Breast epithelium (tissue), 4 donors: ENCODE measurements at places on chromosomes 11 and 22. TPM values are rescaled to one million over a fixed set of nuclear protein-coding genes. Genes with fewer than 3 reads are reported as not detected.
A peak's percentile ranks its signal among the peaks of the same experiment; 100 is the strongest.

GRCh38 chr22:36640106-36640672, 63.4 kb downstream of the CACNG2 start:
- no peak for DNase-seq

GRCh38 chr11:69430566-69430965, 50.9 kb upstream of the LINC01488 start:
- no peak for DNase-seq

DNA sequence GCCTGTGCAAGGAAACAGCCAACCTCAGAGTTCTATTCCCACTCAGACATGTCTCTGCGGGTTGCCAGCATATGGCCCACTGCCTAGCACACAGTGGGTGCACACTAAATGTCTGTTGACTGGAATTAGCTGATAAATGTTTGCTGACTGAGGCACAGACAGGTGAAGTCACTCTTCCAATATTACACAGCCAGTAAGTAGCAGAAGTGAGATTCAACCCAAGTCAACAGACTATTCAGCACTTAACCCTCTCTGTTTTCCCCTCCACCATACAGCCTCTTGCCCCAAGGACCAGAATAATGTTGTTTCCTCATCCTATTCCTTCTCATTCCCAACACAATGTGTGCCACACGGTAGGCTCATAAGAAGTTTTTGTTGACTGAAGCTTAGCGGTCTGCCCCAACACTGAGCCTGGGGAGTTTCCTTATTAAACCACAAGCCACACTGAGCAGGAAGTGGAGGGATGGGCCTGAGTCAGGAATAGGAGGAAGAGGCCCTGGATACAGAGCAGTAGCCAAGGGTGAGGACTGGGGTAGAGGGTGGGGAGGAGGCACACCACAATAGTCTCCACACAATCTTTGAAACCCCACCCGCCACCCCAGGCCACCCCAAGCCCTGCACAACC, 15.7 kb upstream of the IL10RA start:
- no peak for DNase-seq

DNA sequence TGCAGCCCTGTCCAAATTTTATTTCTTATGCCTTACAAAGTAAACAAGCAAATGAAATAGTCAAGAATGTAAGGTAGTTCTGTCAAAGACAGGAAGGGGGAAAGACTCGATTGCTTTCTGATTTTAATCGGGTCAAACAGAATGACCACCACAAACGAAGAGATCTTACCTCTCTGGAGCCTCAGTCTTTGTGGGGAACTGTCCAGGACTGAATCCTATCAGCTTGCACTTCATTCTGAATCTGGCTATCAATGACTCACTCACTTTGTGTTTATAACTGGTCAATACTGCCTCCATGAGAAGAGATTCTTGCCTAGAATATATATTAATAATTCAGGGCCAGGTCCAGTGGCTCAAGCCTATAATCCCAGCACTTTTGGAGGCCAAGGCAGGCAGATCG, 17.2 kb downstream of the MSANTD2 start:
- no peak for DNase-seq

DNA sequence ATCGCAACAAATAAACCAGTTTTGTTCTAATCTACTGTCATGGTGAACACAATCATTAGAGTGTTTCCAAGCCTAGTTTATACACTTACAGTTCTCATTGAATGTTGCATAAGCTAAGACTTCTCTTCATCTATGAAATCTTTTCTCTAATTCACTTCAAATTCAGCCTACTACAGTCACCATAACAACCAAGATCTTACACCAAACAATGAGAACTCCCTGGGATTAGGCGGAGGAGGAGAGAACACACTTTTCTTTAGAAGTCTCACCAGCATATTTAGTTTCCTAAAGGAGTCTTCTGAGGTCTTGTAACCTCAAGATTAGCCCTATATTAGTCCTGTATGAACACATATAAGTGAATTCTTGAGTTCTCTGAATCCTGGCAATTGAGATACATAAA, 1889.7 kb downstream of the LRRC4C start:
- no peak for DNase-seq

- DNase-seq: no peak
These were observed 1.4 kb downstream of the PC start for GRCh38 chr11:66956689-66957290.

GRCh38 chr11:109109571-109110315, 312.2 kb upstream of the C11orf87 start:
- no peak for DNase-seq

- DNase-seq: no peak
These were observed 22.1 kb downstream of the OR8G5 start for GRCh38 chr11:124278261-124278660.

GRCh38 chr11:4862447-4863236, 13.6 kb upstream of the OR51S1 start:
- no peak for DNase-seq

GRCh38 chr11:117407016-117407415, 79.4 kb downstream of the CEP164 start:
- DNase-seq: no peak

DNA sequence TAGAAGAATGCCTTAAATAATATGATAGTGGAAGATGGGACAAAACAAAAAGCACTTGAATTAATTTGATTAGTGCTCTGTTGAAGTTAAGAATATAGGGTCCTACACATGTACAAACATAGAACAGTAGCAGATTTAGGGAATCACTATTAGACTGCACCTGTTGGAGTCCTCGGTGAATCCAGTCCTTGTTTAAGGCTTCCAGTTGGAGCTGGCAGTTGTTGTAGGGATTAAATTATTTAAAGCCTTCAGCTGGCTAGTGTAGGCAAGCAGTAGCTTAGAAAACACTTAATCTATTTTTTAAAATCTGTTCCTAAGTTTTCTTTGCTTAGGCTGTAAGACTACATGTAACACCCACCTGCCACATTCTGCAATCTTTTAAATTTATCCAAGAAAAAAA, 24.5 kb upstream of the CSTF3 start:
- no peak for DNase-seq

DNA sequence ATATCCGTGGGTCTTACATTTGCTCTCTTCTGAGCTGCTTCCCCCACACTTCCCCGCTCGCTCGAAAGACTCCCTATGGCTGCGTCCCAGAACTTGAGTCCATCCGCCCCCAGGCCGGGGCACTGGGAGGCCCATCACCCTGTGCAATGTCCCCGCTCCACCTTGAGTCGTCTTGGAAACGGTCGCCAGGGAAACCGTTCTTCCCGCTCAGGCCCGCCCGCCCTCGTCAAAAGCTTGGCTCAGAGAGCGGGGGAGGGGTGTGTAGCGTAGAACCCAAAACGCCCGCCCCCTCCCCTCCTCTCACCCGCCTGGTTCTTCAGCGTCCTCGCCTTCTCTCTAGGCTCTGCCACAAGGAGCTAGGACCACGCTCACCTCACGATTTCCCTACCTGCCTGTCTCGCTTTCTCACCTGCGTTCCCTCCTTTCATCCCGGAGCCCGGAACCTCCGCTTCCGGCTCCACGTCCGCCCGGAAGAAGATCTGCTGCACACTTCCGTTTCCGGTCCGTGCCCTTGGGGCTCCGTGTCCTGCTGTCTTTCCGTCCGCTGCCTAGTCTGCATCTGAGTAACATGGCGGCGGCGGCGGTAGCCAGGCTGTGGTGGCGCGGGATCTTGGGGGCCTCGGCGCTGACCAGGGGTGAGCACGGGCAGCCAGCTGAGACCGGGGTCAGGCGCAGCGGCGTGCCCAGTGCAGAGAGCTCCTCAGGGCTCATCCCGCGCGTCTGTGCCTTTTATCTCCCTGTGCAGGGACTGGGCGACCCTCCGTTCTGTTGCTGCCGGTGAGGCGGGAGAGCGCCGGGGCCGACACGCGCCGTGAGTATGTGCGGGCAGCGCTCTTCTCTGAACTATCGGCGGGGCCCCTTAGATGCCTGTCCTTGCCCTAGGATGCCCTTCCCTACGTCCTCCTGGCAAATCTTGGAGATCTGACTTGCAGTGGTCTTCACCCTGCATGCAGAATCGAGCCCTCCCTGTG, at the start of the genes KBTBD4 and NDUFS3:
TSS of gene KBTBD4 (minus strand) at position 447 of the 971 bp plus-strand sequence. CDS start at position 428, 19 bp downstream.
TSS of gene NDUFS3 (plus strand) at position 551 of the 971 bp plus-strand sequence. CDS start at position 569, 18 bp downstream.
- DNase-seq: peak; percentile 88

- DNase-seq: no peak
These were observed 5.5 kb downstream of the NTM start for GRCh38 chr11:131375915-131376314.

- DNase-seq: no peak
These were observed 26.5 kb downstream of the MUC6 start for GRCh38 chr11:1009991-1010390.

DNA sequence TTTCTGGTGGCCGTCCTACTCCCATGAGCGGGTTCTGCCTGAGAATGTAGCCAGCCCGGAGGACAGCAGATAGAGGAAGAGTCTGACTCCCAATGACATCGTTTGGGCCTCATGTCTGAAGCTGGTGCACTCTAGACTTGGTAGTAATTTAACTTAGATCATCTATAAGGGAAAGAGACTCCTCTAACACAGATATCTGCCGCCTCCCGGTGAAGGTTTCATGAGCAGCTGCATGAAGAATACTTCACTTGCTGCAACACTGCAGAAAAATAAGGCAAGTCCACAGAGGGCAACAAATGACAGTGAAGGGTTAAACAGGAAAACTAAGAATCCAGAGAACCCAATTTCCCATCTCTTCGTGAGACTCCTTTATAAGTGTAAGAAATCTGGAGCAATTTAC, 5.9 kb upstream of the ARL2 start:
- DNase-seq: no peak

DNA sequence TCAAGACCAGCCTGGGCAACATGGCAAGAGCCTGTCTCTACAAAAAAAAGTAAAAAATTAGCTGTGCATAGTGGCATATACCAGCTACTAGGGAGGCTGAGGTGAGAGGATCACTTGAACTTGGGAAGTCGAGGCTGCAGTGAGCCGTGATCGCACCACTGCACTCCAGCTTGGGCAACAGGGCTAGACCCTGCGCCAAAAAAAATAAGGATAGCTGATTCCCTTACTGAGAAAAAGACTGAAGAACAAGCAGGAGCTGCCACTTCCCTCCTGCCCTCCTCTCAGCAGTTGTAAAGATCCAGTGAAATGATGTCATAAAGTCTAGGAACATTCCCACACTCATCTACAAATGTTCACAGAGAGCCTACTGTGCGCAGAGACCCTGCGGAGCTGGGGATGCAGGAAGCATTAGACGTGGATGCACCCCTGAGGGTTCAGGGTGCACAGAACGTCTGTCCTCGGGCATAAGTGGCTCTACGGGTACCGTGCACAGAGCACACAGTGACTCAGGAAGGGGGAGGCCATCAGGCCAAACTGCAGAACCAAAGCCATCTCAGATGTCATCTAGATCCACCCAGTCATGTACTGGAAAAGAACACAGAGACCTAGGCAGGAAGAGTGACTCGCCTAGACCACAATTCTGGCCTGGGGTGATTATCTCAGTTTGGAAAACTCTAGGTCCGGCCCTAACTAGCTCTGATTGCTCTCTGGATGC, 11.7 kb downstream of the SEC14L2 start:
- DNase-seq: no peak

- no peak for DNase-seq
These were observed 2.2 kb upstream of the BPIFC start for GRCh38 chr22:32466496-32466895.

- no peak for DNase-seq
These were observed 13.7 kb downstream of the COA4 start for GRCh38 chr11:73862986-73863385.

- DNase-seq: no peak
These were observed 44.2 kb downstream of the NAV2 start for GRCh38 chr11:19756675-19757475.

DNA sequence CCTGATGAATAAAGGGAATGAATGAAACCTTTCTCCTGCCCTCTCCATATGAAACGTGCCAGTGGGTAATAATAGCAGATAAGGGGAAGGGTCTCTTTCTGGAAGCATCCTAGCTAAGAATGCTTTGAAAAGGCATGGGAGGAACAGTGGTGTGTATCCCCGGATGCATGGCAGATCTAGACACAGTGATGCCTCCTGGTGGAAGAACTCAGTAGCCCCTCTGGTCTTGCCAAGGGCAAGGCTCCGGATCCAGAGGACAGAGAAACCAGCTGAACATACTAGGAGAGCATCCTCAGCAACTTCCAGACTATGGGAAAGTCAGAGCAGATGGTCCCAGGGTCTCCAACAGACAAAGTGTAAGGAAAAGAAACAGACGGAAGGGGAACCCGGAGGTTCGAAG, 6.4 kb downstream of the BAIAP2L2 start:
- no peak for DNase-seq

DNA sequence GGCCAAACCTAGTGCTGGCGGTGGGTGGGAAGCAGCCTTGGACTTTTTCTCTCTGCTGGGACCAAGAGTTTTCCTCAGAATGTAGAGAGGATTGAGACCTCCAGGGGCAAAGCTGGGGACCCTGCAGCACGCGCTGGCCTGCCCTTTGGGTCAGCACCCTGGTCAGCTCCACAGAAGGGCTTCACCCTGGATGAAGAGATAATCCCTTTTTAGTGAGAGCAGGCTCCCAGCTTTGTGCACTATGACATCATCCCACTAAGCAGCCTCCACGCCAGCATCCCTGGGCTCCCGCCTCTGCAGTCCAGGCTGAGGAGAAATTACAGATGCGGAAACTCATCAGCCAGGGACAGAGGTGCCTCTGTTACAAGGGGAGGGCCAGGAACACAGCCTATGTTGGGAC, 23.5 kb downstream of the DRICH1 start:
- DNase-seq: no peak

GRCh38 chr22:32829451-32829851, 27.9 kb downstream of the TIMP3 start:
- no peak for DNase-seq

- no peak for DNase-seq
These were observed 17.7 kb downstream of the C11orf87 start for GRCh38 chr11:109439684-109440083.

GRCh38 chr11:88508759-88509581, 171.4 kb upstream of the CTSC start:
- no peak for DNase-seq

GRCh38 chr11:120551191-120551590, 39.6 kb downstream of the GRIK4 start:
- no peak for DNase-seq

- DNase-seq: peak; percentile 72
These were observed 688 bp downstream of the SERPING1 start for GRCh38 chr11:57597916-57598830.

GRCh38 chr11:75557666-75558494, 4.2 kb upstream of the SERPINH1 start:
- DNase-seq: peak; percentile 58

- no peak for DNase-seq
These were observed 33.1 kb downstream of the NARS2 start for GRCh38 chr11:78541537-78541936.

- DNase-seq: no peak
These were observed 180.7 kb downstream of the PGR start for GRCh38 chr11:100948936-100949335.

GRCh38 chr11:11463405-11463804, 110.4 kb upstream of the CSNK2A3 start:
- no peak for DNase-seq

Gene OR52A1
- not detected for total RNA-seq

Gene FIBIN
- 23.7 TPM for total RNA-seq

Gene LRRN4CL
- total RNA-seq: 13.6 TPM

Gene SLC7A4
- 1.6 TPM for total RNA-seq

Gene PGA5
- total RNA-seq: 1.6 TPM

Gene EHF
- total RNA-seq: 132 TPM

Gene PYGM
- 1.3 TPM for total RNA-seq

Gene ARFGAP3
- 90.7 TPM for total RNA-seq

Gene TEAD1
- 67.8 TPM for total RNA-seq

Gene MAP6
- total RNA-seq: 5.0 TPM

Gene UCP3
- 1.8 TPM for total RNA-seq

Gene FREY1
- 0.48 TPM for total RNA-seq

Gene ADM
- 252 TPM for total RNA-seq

Gene UPK3A
- total RNA-seq: not detected

Gene STX3
- total RNA-seq: 53.7 TPM

Gene PNPLA3
- 3.1 TPM for total RNA-seq

Gene ACRV1
- total RNA-seq: not detected
